ENCODE measurements at places on chromosomes 12 and 14. TPM values are rescaled to one million over a fixed set of nuclear protein-coding genes. Genes with fewer than 3 reads are reported as not detected.

ERP27 gene
- total RNA-seq: not detected

DNA sequence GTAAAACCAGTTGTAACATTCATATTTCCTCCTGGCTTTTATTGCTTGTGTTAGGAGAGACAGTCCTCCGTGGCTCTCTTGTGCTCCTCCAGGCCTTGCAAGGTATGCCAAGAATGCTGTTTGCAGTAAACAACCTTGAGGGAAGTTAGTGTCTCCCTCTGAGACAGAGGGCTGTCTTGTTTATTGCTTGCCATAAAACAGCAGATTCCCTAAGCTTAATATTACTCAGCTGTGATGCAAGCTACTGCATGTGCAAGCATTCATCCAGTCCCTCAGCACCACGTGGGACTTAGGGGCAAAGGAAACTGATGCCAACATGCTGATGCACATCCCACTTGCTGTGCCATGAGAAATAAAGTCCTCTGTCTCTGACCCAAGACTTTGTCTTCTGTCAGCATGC lies 6.6 kb downstream of the POMT2 start:
- DNase-seq: peak; percentile 66

DNA sequence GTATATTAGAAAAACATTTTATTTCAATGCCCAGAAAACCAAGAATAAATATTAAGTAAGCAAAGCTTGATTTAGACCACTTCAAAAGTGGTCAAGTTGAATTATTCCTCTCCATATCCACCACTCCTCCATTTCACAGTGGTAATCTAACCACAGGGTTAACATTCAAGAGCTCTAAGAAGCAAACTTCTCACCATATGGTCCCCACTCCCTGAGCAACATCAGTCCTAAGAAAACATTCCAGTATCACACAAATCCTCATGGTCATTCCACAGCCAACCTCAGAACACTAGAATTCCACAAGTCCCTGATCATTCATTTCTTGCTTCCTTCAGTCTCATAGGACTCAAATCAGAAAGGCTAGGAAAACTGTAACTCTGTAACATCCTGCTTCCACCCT lies 47.9 kb downstream of the ST8SIA1 start:
- DNase-seq: no peak

DNA sequence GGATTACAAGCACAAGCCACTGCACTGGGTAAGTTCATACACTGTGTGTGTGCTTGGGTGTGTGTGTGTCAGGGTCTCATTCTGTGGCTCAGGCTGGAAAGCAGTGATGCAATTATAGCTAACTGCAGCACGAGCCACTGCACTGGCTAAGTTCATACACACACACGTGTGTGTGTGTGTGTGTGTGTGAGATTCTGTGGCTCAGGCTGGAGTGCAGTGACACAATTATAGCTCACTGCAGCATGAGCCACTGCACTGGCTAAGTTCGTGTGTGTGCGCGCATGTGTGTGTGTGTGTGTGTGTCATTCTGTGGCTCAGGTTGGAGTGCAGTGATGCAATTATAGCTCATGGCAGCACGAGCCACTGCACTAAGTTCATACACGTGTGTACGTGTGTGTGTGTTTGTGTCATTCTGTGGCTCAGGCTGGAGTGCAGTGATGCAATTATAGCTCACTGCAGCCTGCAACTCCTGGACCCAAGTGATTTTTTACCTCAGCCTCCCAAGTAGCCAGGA lies 85.4 kb downstream of the HECTD1 start:
- no peak for DNase-seq

DNA sequence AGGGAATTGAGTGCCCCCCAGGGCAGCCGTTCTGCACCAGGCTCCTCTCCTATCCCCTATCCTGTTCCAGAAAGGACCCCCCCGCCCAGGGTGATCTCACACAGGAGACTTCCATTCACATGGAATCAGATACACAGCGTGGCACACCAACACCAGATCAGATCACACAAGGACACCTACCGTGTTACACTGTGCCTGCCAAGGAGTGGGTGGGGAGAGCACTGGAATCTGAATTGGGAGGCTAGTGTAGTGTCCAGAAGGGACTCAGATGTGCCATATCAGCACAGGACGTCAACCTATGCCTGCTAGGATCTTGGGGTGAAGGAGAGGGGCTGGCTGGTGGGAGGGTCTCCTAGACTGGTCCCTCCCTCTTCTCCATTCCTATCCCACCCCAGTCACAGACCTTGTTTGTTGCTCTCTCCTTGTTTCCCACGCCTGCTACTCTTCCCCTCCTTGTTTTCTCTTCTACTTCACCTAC lies 2.3 kb downstream of the PTMS start:
- no peak for DNase-seq

GRIN2B gene
- not detected for total RNA-seq

GRCh38 chr14:101985957-101986356 lies 21.6 kb downstream of the DYNC1H1 start:
- no peak for DNase-seq

- DNase-seq: no peak
These were observed 519 bp downstream of the MORN3 start for GRCh38 chr12:121668750-121669520.

GRCh38 chr14:66359500-66359899 lies 126.7 kb upstream of the CCDC196 start:
- no peak for DNase-seq

DNA sequence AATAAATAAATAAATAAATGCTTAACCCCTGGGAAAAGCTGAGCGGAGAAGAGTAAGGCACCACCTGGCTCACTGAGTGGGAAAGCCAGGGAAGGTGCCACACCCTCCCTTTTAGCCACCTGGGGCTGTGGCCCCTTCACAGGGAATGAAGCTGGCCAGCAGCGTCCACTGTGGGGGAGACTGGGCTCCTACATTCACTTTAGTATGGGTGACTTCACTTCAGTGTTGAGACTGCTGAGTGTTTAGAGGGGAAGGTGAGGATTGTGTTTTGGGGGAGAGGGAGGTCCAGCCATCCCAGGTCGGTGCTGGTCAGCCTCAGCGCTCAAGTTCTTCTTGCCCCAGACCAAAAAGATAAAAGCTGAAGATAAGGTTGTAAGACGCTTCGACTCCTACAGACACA lies 1.6 kb downstream of the NAB2 start:
- DNase-seq: no peak

MYL6B gene
- total RNA-seq: 66.5 TPM

- no peak for DNase-seq
These were observed 12.8 kb downstream of the ABHD4 start for GRCh38 chr14:22610931-22611330.

All from Panc1 (cell line).